HS-27A (cell line): ENCODE measurements at places on chromosomes 6 and 20.

DNA sequence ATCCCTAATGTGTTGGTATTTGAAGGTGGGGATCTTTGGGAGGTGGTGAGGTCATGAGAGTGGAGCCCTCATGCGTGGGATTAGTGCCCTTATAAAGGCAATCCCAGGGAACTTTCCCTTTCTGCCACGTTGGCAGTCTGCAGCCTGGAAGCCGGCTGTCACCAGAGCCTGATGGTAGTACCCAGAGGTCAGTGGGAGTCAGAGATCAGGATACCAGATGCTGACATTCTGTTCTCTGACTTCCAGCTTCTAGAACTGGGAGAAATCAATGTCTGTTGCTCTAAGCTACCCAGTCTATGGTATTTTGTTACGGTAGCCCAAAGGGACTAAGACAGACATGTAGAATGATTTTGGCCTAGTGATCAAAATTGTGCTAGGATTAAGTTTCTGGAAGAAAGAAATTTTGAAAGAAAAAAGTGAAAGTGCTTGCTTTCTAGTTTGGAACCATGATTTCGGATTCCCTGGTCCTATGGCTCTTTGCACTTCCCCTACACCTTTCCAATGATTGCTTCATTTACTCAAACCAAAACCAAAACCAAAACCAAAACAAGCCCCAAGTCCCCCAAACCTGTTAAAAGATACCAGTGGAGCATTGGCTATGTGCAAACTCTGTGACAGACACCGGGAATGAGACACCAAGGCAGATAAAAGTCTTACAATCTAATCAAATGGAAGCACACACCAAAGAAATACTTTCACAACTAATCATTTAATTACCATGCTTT, 173.7 kb upstream of the ZNF217 start:
- DNase-seq, result no peak

GRCh38 chr6:2216794-2217383, 28.5 kb downstream of the GMDS start:
- DNase-seq, result no peak

DNA sequence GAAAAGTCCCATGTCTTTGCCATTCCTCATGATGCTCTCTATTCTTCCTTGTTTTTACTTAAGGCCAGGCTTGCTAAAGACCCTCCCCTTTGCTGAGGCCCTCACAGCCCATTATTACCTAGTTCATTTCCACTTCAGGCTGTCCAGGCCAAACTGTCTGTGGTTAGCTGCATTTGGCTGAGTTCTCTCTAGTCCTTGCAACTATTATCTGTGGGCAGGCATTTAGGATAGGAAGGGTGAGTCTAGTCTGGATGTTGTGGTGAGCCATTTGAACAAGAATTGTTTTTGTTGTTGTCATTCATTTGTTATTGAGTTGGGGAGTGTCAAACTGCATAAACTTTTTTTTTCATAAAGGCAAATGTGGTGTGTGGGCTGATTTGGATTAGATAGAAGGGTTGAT, 182.4 kb downstream of the CD109 start:
- DNase-seq, result no peak

- no peak for DNase-seq
Measured at GRCh38 chr6:106569428-106569827, 59.9 kb downstream of the RTN4IP1 start.

- DNase-seq, result peak; percentile 86
Measured at GRCh38 chr6:27091661-27092315, 155.7 kb upstream of the PRSS16 start.

DNA sequence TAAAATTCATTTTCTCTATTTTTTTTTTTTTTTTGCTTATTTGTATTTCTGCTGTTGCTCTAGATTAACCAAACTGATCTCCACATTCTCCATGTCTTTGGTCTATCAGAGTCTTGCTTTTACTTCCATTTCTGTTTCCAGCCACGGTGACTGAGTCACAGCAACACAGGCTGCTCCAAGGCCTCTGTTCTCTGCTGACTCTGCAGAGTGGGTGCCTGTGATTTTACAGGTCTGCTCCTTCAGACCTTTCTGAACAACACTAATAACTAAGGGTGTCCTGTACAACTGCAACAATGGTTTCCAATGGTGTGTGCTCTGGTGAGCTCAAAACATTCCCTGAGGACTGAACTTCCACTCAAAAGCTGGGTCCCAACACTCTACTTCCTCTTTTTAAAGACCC, 102.3 kb upstream of the BMP2 start:
- no peak for DNase-seq

GRCh38 chr6:156182356-156182755, 594.8 kb upstream of the ARID1B start:
- no peak for DNase-seq

- no peak for DNase-seq
Measured at GRCh38 chr20:22217712-22218352, 366.5 kb downstream of the FOXA2 start.

DNA sequence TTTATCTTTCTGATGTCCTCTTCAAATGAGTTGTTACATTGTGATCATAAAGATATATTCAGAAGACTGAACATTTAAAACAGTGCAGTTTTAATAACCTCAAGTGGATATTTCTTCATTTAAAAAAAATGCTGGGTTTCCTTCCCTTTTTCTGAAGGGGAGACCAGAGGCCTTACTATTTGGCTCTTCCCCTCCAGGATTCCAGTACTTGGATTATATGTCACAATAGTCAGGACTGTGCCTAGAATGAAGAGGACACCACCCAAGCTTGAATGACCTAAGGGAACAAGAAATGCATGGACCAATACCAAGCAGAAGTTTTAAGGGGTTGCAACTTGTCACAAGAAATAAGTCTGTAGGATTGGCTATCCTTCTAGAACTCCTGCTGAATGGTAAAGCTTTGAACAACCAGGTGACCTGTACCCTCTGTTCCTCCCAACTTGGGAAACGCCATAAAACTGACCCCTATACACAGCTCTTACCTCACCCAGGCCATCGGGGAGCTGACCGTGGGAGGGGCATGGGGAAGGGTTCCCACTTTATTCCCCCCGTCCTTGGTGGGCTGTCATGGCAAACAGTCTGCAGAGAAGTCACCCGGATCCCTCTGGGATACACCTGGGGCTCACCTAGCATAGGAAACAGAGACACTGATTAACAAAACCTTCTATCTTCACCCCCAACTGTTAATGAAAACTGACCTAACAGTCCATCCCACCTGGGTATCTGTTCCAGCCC, 2.0 kb downstream of the FRS3 start:
- DNase-seq, result no peak

- no peak for DNase-seq
Measured at GRCh38 chr20:43720007-43720406, 6.8 kb downstream of the GTSF1L start.

GRCh38 chr6:125867483-125867942, 76.8 kb downstream of the NCOA7 start:
- DNase-seq, result no peak

GRCh38 chr6:132814716-132815570, 574 bp downstream of the RPS12 start:
- DNase-seq, result no peak

GRCh38 chr20:2703716-2704475, 11.3 kb downstream of the EBF4 start:
- DNase-seq, result no peak

- peak; percentile 64 for DNase-seq
Measured at GRCh38 chr6:143677891-143678791, at the start of gene PHACTR2. PHACTR2 (plus strand) TSS chr6:143677965; CDS start chr6:143678164, 199 bp downstream.

GRCh38 chr6:167904791-167905190, 78.1 kb downstream of the AFDN start:
- DNase-seq, result no peak

DNA sequence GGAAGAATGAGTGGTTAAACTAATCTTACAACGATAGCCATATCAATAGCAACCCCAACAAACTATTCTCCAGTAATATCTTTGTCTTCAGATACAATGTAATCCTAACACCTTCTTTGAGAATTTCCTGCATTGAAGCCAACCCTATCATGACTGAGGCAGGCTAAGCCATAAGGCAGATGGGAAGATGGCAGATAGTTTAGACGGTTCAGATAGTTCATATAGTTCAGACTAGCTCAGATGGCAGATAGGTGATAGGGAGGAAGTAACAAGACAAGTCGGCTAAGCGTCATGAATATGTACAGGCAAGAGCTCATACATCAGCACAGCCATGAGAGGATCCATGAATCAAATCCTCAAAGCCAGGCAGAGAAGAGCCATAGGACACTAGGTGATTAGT, 39.1 kb upstream of the BEND6 start:
- no peak for DNase-seq

GRCh38 chr6:30044630-30045029, 16.4 kb upstream of the POLR1H start:
- DNase-seq, result peak; percentile 56

DNA sequence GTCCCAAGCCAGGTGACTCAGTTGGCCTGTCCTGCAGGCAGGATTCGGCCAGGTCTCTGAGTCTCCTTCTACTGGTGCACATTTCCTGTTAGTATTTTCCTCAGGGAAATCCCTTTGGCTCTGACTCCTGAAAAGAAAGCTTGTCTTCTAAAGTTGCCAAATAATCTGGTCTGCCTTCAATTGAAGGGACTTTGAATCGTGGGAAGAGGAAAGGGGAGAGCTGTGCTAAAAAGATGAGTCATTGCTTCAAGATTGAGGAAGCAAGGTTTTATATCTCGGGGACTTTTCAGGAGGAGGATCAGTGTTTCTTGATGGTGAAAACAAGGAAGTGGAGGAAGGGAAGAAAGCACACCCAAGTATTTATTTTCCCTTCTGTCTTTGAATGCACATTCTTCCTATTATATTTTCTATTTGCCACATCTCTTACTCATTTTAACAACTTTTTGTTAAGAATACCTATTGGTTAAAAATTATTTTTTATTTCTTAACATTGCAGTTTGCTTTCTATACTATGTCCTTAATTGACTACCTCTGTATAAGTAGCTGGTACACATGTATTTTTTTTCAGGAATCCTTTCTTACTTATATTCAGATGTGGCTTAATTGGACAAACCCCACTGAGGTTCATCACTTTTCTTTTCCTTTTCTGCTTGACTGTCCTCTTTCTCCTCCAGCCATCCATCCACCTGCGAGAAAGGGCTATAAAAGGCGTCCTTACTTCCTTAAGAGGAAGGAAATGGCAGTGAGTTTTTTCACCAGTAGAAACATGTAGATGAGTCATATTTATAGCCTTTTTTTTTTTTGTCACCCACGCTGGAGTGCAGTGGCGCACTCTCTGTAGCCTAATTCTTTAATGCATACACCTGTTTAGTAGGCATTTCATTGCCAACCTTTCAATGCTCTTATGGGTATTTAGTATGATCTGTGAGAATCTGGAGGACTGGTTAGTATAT, 15.0 kb upstream of the IFNGR1 start:
- DNase-seq, result no peak

GRCh38 chr6:43250992-43251373, 7.7 kb downstream of the TTBK1 start:
- no peak for DNase-seq

- peak; percentile 15 for DNase-seq
Measured at GRCh38 chr6:119620846-119621555, 271.4 kb upstream of the MAN1A1 start.

DNA sequence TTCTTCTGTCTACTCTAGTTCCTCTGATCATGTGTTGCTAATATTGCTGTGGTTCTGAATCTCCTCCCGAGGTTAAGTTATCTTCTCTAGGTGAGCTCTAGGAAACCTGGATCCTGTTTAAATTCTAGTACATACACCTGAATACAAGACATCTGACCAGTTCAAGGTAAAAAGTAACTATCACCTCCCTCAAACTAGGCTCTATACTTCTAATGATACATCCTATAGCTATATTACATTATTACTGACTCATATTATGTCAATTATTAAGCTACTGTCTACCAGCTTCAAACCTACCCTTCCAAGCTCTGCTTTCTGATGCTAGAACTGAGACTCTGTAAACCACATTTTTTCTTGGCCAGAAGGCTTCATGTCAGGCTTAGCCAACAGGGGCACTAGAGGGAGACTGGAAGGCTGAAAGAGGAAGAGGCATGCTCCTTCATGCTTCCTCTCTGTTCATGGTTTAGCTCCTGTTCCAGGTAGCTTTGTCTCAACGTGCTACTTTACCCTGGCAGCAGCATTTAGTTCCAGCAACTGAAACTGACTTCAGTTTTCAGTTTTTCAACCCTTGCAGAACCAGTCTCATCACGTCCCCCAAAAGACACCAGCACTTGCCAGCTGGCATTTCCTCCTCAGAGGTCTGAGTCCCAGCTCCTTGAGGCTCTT, 148.4 kb upstream of the TOP1 start:
- DNase-seq, result no peak

DNA sequence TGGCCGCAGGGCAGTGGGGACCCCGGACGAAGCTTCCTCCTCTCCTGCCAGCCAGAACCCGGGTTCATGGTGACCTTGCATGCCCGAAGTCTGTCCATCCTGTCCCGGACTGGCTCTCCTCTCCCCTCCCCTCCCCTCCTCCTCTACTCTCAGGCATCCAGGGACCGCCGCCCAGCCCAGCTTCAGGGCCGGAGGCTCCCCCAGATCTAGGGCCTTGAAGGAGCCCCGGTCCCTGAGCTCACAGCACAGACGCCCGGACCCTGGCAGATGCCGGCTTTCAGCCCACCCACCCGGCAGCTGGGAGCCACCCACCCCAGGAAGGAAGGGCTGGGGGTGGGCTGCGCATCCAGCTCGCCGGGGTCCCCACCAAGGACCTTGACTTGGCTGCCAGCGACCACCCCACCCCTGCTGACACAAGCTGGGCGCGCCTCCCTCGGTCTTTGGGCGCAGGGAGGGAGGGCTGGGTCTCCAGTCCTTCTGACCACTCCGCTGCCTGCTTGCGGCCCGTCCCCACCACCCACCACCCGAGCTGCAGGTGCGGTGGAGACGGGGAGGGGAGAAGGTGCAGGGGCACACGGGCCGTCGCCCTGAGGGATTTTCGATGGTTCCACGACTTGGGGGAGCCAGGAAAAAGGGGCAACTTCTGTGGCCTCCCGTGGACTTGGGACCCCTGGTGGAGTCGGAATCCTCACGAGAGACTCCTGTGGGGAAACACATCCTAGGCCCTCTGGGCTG, 5.8 kb upstream of the ABHD16B start:
- no peak for DNase-seq

DNA sequence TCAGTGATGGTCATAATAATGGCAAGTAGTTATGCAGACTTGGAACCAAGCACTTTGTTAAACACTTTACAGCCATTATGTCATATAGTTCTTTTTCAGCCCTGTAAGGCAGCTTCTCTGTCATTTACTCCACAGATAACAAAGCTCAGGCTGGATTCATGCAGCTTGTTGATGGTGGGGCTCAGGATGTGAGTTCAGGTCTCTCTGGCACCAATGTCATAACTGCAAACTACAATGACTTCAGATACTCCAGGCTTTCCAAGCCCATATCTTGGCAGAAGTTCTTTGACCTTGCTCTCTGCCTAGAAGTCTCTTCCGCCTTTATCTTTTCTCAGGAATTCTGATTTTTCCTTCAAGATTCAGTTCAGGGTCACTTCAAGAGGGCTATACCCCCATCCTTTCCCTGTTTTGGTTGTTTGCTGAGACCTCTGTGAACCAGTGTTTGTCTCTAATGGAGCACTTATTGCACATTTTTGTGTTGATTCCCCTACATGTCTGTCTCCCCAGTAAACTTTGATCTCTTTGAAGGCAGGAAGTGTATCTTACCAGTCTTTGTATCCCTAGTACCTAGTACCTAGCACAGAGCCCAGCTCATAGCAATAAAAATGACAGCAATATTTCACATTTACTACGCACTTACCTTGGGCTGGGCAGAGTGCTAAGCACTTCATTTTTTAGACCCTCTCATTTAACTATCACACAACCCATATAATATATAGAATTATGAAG, 19.7 kb upstream of the EFHC1 start:
- DNase-seq, result no peak
